ENCODE measurements at places on chromosomes 7 and 10. TPM values are rescaled to one million over a fixed set of nuclear protein-coding genes. Genes with fewer than 3 reads are reported as not detected.

DNA sequence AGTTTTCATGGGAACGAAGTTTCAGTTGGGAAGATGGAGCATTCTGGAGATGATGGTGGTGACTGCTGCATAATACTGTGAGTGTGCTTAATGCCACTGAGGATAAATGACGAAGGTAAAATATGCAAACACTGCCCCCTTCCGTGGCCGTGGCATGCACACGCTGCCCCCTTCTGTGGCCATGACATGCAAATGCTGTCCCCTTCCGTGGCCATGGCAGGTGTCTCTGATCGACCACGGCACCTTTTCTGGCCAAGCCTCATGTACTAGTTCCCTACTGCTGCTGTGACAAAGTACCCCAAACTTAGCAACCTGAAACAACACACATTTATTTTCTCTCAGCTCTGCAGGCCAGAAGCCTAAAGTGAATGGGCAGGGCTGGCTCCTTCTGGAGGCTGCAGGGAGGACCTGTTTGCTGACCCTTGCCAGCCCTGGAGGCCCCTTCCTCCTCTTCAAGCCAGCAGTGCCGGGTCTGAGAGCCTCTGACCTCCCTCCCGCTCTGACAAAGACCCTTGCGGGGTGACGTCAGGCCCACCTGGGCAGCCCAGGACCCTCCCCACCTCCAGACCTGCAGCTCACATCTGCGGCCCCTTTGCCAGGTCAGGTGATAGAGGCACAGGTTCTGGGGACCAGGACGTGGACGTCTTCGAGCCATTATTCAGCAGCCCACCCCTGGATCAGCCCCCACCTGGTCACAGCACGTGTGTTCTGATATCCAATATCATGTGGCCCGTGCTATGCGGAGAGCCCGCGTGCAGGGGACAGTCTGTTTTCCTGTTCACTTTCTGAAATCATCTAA, 82.0 kb downstream of the MICALL2 start:
- no peaks in the 10 kb centered on the region for H3K36me3 ChIP-seq
- no peak overlapping the region for H3K4me3 ChIP-seq
- H3K4me1 ChIP-seq, result no peaks in the 10 kb centered on the region
- H3K27me3 ChIP-seq, result peaks cover 16% of the 10 kb centered on the region
- no peak overlapping the region for H3K27ac ChIP-seq
- no peak for DNase-seq

DNA sequence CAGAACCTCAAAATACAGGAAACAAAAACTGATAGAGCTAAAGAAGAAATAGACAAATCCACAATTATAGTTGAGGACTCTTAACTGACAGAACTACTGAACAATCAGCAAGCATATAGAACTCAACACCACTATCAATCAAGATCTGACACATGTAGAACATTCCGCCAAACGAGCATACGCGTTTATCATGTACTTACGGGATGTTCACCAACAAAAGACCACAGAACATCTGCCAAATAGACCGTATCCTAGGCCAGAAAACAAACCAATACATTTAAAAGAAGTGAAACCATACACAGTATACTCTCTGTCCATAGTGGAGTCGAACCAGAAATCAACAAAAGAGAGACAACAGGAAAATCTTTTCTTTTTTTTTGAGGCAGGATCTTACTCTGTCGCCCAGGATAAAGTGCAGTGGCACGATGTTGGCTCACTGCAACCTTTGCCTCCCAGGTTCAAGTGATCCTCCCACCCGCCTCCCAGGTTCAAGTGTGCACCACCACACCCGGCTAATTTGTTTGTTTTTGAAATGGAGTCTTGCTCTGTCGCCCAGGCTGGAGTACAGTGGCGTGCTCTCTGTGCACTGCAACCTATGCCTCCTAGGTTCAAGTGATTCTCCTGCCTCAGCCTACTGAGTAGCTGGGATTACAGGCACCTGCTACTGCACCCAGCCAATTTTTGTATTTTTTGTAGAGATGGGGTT, 5.1 kb downstream of the GNA12 start:
- DNase-seq, result peak; percentile 78
- peak overlapping the region; percentile 70 for H3K4me3 ChIP-seq
- no peaks in the 10 kb centered on the region for H3K27me3 ChIP-seq
- peaks cover 10% of the 10 kb centered on the region for H3K36me3 ChIP-seq

DNA sequence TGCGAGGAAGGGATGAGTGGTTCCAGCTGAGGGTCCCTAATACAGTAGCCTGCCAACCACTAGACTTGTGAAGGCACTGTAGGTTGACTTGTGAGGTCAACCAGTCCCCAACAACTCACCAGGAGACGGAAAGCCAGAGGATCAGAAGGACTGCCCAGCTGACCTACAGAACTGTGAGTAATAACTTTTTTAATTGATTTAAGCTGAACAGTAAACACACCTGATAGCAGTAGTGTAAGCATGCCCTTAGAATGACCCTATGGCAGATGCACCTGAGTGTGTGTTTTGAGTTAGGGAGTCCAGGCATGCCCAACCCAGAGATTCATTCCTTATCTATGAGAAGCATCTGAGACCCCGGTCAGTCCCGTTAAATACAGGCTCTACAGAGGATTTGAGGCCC, 14.1 kb downstream of the PRLHR start:
- no peaks in the 10 kb centered on the region for H3K4me1 ChIP-seq
- no peaks in the 10 kb centered on the region for H3K36me3 ChIP-seq

The PHYHIPL gene
- not detected for polyA plus RNA-seq

The CDC14C gene
- polyA plus RNA-seq, result not detected

The VAX1 gene
- polyA plus RNA-seq, result not detected

Data from naive B cell (primary cell).